Stimulated activated CD8-positive, alpha-beta memory T cell treated with anti-CD3 and anti-CD28 coated beads, Interleukin-7, amount 100 ng/mL, for 1 hour (primary cell): ENCODE measurements at places on chromosomes 4 and X.

DNA sequence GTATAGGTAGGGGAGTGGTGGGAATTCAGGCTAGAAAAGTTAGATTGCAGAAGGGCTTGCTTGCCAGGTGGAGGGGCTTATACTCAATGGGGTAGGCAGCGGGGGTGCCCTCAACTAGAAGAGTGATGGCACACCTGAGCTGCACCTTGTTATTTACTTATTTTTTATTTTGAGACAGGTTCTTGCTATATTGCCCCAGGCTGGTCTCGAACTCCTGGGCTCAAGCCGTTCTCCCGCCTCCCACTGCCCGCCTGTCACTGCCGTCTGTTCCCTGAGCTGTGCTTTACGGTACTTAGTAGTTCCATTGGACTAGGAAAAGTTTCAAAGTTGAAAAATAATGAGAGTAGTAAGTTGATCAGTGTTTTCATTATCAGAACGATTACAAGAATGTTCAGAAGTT, 2.0 kb downstream of the ZFX start:
- DNase-seq: no peak

GRCh38 chr4:130183096-130183495, 1087.1 kb downstream of the C4orf33 start:
- no peak for DNase-seq

DNA sequence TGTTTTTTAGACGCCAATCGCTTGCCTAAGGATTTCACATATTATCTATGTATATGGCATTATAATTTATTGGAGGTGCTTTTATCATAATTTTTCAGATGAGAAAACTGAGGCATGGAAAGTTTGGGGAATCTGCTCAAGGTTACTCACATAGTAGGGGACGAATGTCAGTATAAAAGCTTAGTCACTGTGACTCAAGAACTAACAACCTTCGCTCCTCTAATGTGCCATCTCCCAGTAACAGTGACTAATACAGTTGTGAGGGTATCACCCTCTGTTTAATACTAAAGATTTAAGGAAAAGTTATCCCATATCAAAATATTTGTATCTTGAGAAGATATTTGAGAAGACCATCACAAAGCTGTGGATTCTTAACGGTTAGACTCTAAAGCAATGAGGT, 353.1 kb upstream of the SPOCK3 start:
- no peak for DNase-seq

DNA sequence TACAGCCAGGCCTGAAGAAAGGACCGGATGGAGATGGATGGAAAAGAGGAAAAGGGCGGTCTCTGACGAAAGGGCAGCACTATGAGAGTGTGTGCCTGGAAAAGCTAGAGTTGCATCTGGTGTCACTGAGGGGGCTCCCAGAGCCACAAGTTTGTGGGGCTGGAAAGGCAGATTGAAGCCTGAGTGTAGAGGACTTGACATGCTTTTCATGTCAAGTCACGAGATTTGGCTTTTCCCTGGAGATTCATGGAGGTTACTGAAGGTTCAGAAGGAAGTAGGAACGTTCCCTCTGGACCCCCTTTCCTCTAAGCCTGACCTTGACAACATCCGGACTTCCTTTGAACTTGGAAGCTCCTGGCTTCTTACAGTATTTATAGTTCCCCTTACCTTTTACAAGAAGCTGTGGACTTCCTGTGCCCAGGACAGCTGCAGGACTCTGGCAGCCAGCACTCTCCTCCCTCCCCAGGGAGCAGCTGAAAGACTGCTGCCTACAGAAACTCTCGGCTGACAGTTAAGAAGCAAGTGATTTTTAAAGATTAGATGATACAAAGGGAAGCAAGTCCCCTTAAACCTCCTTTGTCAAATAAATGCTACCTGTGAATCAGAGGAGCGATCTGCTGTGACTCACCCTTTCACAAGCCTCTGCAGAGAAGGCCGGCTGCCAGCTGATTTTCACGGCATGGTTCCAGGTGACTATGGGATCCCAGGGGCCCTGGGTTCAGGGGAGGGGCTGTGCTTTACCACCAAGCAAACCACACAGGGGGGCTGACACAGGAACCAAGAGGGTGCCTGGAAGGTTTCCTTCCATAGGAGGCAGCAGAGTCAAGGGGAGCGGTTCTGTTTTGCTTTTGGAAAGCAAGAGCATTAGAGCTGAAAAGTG, 72.9 kb upstream of the STIM2 start:
- no peak for DNase-seq

- no peak for DNase-seq
Observed at GRCh38 chr4:86118711-86119110, 241.1 kb downstream of the MAPK10 start.

DNA sequence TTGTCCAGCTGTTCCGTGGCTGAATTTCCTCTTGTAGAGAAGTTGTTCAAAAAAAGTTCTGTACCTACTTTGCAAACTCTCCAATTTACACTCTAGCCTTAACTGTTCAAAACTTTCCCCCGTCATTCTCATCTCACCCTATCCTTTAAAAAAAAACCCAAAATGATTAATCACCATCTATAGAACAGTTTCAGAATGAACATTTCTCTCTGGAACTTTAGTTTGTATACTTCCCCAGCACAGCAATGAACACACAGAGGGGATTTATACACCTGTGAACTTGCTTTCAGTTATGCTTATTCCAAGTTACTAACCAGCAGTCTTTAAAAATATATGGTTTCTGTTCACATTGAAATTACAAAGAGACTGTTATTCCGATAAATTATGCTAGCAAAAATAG, 1.2 kb downstream of the GEMIN8 start:
- no peak for DNase-seq

- no peak for DNase-seq
Observed at GRCh38 chr4:133910165-133910564, 291.4 kb downstream of the PABPC4L start.

DNA sequence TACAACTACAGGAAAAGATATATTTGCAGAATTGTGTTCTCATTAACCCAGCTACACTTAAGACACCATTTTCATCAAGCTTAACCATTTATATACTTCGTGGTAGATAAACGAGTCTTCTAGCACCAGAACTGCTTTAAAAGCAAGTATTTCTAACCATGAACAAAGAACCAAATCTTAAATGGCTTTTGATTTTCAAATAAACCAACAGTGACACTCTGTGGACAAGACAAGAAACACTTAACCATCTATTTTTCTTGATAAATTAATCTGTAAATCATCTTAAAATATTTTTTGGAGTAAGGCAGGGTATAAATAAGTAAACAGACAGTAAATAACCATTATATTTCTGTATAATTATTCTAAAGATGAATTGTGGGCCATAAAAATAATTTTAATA, 10.2 kb downstream of the BEND2 start:
- no peak for DNase-seq

DNA sequence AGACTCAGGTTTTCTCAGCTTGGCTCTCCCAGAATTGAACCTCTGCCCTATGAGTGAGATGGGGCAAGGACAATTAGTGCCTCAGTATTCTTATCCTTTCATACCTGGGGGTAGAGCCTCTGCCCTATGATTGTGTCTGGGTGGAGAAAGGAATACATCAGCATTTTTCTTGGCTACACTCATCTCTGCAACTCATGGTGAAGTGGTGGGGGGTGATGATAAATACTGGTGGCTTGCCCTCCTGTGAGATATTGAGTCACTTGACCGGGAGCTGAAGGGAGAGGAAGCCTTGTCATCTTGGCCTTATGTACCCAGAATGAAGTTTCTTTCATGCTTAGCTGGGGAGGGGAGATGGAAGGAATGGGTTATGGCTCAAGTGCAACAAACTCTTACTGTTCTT, 71.3 kb upstream of the ENOX2 start:
- no peak for DNase-seq

DNA sequence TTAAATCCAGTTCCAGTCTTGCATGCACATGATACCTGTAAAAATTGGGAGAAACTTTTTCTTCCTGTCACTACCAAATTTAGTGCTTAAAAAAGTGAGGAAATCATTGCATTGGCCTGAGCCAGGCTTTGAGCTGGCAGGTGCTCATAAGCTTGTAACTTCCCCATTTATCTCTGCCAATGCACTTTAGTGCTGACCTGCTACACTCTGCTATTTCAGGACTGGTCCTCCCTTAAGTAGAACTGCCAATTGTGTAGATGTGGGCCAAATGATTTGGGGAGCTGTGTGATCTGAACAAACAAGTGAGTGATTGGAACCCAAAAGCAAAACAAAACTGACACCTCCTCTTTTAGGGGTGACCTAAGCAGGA, 51.8 kb downstream of the ZNF827 start:
- DNase-seq: no peak

- no peak for DNase-seq
Observed at GRCh38 chr4:155842080-155842479, 24.0 kb downstream of the ASIC5 start.

GRCh38 chr4:150784305-150784704, 202.4 kb downstream of the MAB21L2 start:
- DNase-seq: no peak

DNA sequence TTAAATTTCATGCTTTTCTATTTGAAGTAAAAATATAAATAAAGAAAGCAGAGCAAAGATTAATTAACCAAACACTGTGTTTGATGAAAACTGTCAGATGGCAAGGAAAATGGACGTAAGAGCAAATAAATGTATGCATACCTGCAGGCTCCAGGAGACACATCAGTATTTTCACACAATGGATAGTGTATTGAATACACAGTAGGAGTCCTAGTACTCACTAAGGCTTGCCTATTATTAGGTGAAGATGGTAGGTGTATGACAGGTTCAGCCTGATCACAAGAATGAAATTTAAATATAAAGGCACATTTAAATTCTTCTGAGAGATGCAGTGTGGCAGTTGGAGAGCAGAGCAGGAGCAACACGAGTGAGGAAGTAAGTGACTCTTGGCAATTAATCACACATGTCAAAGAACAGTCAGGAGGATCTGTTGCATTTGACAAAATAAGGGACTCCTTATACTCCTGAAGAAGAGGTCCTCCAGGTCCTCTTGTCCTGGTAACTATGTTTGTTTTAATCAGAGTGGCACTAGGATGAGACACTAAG, 106.0 kb upstream of the NDST4 start:
- DNase-seq: no peak

- DNase-seq: no peak
Observed at GRCh38 chr4:122624205-122624604, 3.3 kb upstream of the IL21 start.

DNA sequence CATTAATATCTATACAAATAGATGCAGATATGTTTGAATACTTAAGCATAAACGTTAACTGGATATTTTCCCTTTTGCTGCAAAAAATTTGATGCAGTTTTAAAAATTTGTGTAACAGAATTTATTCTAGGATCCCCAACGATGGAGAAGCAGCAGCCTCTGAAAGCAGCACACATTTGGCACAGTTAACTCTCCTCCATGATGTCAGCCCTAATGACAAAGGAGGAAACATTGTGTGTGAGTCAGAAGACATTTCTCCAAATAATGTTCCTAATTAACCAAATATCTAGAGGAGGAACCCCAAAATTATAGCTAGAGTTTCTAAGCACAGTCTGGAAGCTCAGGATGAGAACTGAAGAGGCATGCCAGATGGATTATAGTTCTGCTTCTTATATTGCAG, 281.9 kb upstream of the MAD2L1 start:
- DNase-seq: no peak

DNA sequence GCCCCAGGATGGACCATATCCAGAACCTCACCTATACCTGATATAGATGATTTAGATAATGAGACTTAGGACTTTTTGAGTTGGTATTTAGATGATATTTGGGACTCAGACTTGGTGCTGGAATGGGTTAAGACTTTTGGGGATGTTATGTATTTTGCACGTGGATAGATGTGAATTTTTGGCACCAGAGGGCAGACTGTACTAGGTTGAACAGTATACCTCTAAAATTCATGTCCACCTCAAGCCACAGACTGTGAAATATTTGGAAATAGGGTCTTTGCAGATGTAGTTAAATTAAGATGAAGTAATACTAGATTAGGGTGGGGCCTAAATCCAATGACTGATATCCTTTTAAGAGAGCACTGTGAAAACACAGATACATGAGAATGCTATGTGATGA, 15.6 kb downstream of the RBM41 start:
- DNase-seq: no peak

- no peak for DNase-seq
Observed at GRCh38 chrX:2385224-2385623, 115.6 kb downstream of the DHRSX start.

GRCh38 chr4:42965326-42965725, 72.8 kb downstream of the GRXCR1 start:
- DNase-seq: no peak

- peak; percentile 41 for DNase-seq
Observed at GRCh38 chr4:88007304-88008121, at the start of gene PKD2. TSS of gene PKD2 (plus strand) at chr4:88007635. CDS start at chr4:88007734, 99 bp downstream.

- no peak for DNase-seq
Observed at GRCh38 chr4:40763228-40763716, 13.5 kb downstream of the NSUN7 start.

- DNase-seq: no peak
Observed at GRCh38 chr4:110944501-110944900, 321.6 kb upstream of the PITX2 start.

GRCh38 chr4:66585767-66586166, 915.5 kb upstream of the EPHA5 start:
- DNase-seq: no peak

DNA sequence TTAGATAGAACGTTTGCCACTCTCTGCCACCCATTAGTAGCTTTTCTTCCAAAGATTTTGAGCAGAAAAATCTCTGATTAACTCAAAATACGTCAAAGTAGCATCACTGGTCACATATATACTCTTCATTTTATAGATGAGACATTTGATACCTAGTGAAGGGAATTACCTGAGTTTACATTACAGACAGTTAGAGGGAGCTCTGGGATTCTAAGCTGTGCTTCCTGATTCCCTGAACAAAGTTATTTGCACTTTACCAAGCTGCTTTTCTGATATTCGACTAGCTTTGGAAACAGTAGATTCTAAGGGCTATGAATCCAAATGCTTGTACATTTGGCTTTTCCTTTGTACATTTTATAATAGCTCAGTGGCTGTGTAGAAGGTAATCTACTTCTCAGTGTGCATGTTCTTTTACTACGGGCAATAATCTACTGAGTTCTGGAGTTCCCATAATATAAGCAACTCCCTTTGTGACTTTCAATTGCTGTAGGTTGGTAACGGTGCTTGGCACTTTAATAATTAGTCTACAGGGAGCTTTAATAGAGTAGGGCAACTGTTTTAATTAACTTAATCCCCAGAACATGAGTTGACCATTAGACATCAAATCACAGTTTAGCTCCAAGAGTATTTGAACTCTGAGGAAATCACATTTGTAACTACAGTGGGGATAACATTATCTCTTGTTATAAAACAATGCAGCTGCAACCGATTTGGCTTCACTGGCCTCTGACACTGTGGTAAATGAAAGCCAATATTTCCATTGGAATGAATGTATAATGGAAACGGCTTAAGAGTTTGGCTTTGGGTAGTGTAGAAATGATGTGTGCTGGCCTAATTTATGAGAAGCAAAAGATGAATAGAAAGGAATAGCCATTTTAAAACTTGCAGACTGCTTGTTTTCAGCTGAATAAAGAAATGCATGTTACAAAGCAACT, 1602.4 kb downstream of the STIM2 start:
- no peak for DNase-seq

DNA sequence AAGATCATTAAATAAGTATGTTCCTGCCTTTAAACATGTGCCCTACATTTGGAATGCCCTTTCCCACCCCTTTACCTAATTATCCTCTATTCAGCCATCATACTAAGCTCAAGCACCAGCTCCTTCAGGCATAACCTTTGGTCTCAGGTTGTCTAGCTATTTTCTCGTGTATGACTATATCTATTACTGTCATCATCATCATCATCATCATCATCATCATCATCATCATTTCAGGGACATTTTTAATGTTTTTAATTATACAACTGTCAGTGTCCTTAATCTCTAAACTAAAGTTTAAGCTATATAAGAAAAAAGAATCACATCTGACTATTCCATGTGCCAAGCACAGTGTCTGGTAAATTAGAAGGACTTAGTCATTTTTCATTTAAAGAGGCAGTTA, 214.6 kb upstream of the CTSO start:
- DNase-seq: no peak
